ENCODE measurements at places on chromosomes 5 and 9.

DNA sequence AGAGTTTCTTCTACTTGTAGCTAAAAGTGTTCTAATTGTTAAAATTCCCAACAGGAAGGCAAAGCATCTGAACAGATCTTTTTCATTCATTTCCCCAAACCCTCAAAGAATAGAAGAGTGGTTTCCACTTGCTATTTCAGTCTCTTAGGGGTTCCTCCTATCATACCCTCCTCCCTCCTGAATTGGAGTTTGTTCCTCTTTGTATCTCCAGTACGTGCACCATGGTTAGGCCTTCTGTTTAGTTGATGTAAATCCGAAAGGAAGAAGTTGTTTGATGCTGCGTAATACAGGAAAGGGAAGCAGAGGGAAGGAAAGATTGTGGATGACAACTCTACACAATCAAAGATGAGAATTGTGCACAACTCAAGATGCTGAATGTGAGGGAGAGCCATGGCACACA lies 303.6 kb downstream of the PIK3R1 start:
- DNase-seq = no peak

DNA sequence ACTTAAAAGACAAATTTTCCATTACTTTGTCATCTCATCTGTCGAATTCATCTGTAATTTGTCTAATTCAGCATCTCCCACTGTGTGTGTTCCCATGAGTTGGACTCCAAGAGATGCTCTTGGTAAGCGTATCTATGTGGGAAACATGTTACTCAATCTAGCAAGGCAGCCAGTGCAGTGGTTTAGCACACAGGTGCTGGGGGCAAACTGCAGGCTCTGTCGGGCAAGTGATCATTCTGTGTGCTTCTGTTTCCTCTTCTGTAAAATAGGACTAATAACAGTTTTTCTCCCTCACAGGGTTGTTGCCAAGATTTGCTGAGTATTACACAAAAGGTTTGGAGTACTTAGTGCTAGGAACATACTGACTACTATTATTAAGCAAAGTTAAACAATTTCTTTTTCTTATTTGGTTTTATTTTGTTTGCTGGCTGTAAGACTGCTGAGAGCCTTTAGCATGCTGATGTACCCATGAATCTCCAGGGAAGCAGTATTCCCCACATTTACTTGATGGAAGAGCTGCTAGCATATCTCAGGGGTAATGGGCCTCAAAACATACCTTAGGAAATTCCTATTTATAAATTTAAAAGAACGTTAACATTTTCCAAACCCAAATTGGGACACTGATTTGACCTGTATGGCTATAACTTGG lies 709 bp upstream of the GAPT start:
- DNase-seq = no peak

DNA sequence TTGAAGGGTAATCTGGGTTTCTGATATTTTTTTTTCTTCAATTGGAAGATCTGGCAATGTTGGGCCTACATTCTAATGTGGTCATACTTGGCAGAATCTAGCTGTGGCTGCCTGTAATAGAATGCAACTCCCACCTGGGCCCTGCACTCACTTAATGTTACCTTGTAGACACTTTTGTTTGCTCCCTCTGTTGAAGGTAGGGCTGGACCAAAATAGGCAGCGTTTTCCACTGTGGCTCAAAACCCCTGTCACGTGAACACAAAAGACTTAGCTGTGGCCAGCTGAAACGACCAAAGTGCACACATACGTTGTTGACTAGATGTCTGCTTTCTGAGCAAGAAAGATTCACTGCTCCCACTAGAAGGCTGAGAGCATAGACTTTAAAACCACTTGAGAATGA lies 117.6 kb upstream of the HMHB1 start:
- no peak for DNase-seq

DNA sequence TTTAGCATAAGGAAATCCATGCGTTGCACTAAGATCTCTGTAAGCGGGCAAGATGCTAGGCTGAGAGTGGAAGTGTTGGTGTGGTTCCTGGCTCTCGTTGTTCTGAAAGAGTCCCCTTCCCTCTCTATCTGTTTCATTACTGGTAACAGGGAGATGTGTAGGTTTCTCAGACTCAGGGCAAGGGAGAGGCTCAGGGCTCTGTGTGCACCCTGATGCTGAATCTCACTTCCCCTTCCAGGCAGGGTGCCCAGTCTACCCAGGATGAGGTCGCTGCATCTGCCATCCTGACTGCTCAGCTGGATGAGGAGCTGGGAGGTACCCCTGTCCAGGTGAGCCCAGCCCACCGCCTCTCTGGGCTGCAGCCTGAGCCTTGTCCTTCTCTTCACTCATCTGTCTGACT lies 45.7 kb downstream of the STOM start:
- DNase-seq = no peak

DNA sequence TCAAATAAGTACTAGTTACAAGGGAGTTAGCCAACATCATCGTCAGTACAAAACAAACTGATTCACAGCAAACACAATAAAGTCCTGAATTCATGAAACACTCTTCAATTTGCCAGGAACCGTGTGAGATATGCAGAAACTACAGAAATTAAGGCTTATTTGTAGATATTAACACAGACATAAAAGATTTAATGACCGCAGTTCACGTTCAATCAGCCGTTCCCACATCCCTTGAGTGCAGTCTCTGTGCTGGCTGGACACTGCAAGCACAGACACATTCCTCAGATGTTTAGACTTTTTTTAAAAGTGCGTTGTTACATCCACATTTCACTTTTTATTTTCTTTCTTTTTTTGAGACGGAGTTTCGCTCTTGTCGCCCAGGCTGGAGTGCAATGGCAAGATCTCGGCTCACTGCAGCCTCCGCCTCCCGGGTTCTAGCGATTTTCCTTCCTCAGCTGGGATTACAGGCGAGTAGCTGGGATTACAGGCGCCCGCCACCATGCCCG lies 566 bp upstream of the CEP78 start:
- no peak for DNase-seq
